ENCODE measurements at places on chromosomes 4 and X. TPM values are rescaled to one million over a fixed set of nuclear protein-coding genes. Genes with fewer than 3 reads are reported as not detected.

GRCh38 chr4:119489305-119489704, 139.3 kb downstream of the PDE5A start:
- H3K27ac ChIP-seq: no peak overlapping the region
- H3K27me3 ChIP-seq: no peaks in the 10 kb centered on the region
- H3K36me3 ChIP-seq: peaks cover 6% of the 10 kb centered on the region
- DNase-seq: no peak
- no peaks in the 10 kb centered on the region for H3K4me1 ChIP-seq
- H3K4me3 ChIP-seq: no peak overlapping the region

GRCh38 chr4:38670109-38670901, 6.3 kb downstream of the KLF3 start:
- H3K36me3 ChIP-seq: no peaks in the 10 kb centered on the region
- H3K4me3 ChIP-seq: no peak overlapping the region
- peaks cover 43% of the 10 kb centered on the region for H3K4me1 ChIP-seq
- H3K27ac ChIP-seq: no peak overlapping the region

Gene CXXC4
- total RNA-seq: not detected

Gene STAP1
- 32.4 TPM for total RNA-seq

DNA sequence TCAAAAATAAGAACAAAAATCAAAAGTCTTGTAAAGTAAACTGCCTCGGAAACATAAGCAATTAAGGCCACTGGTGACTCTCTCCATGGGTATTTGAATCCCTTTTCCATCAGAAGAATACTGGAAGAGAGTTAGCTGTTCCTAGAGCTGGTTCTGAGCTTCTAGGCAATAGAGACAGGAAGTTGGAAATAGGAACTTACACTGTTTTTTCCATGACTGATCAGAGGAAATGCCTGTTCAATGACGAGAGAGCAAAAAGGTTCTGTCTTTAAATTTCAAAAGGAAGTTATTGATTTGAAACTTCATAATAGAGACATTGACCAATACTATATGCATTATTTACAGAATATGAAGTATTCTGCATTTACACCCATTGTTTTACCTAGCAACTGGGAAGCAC, 503.5 kb upstream of the ARX start:
- H3K27me3 ChIP-seq: no peaks in the 10 kb centered on the region
- H3K4me1 ChIP-seq: no peaks in the 10 kb centered on the region
- H3K4me3 ChIP-seq: no peak overlapping the region
- no peaks in the 10 kb centered on the region for H3K36me3 ChIP-seq

Gene SMS
- total RNA-seq: 76.2 TPM

Gene GEMIN8
- total RNA-seq: 12.7 TPM

Gene NKX1-1
- total RNA-seq: not detected

- no peak overlapping the region for H3K4me3 ChIP-seq
- peaks cover 14% of the 10 kb centered on the region for H3K4me1 ChIP-seq
- H3K27ac ChIP-seq: no peak overlapping the region
- no peaks in the 10 kb centered on the region for H3K27me3 ChIP-seq
- peaks cover 33% of the 10 kb centered on the region for H3K36me3 ChIP-seq
- no peak for DNase-seq
Measured at GRCh38 chr4:145635630-145636029, 16.4 kb downstream of the MMAA start.

- no peak overlapping the region for H3K27ac ChIP-seq
- H3K4me1 ChIP-seq: no peaks in the 10 kb centered on the region
- H3K36me3 ChIP-seq: no peaks in the 10 kb centered on the region
- H3K4me3 ChIP-seq: no peak overlapping the region
- no peak for DNase-seq
- H3K27me3 ChIP-seq: peaks cover 19% of the 10 kb centered on the region
Measured at GRCh38 chr4:52744588-52744987, 6.6 kb downstream of the ERVMER34-1 start.

Gene GPC3
- total RNA-seq: not detected

GRCh38 chr4:175871774-175872405, 59.8 kb upstream of the GPM6A start:
- H3K36me3 ChIP-seq: no peaks in the 10 kb centered on the region
- DNase-seq: no peak
- H3K27ac ChIP-seq: no peak overlapping the region

GRCh38 chr4:145871209-145871608, 67.4 kb downstream of the ZNF827 start:
- H3K36me3 ChIP-seq: peaks cover 11% of the 10 kb centered on the region
- H3K4me1 ChIP-seq: peaks cover 19% of the 10 kb centered on the region
- DNase-seq: no peak
- H3K27ac ChIP-seq: no peak overlapping the region
- no peaks in the 10 kb centered on the region for H3K27me3 ChIP-seq

GRCh38 chrX:115892787-115893671, 277.5 kb upstream of the AGTR2 start:
- no peak overlapping the region for H3K27ac ChIP-seq
- H3K4me1 ChIP-seq: no peaks in the 10 kb centered on the region
- DNase-seq: no peak
- H3K36me3 ChIP-seq: no peaks in the 10 kb centered on the region
- H3K27me3 ChIP-seq: no peaks in the 10 kb centered on the region
- no peak overlapping the region for H3K4me3 ChIP-seq

DNA sequence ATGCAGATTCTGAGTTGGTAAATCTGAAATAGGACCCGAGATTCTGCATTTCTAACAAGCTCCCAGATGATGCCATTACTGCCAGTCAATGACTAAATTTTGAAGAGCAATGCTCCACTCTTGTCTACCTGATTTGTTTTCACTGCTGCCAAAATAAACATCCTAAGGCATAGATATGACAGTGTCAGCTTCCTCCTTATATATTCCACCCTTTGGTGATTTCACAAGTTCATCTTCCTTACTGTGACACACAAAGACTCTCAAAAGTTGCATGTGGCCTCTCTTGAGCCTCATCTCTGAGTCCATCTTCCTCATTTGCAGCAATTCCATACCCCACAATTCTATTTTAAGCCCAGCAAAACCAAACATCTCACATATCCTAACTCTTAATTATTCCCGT, 110.9 kb downstream of the FBXW7 start:
- H3K4me3 ChIP-seq: no peak overlapping the region
- peaks cover 6% of the 10 kb centered on the region for H3K4me1 ChIP-seq
- no peak overlapping the region for H3K27ac ChIP-seq
- H3K36me3 ChIP-seq: peaks cover 8% of the 10 kb centered on the region
- no peaks in the 10 kb centered on the region for H3K27me3 ChIP-seq

Gene HERC5
- total RNA-seq: 118 TPM

DNA sequence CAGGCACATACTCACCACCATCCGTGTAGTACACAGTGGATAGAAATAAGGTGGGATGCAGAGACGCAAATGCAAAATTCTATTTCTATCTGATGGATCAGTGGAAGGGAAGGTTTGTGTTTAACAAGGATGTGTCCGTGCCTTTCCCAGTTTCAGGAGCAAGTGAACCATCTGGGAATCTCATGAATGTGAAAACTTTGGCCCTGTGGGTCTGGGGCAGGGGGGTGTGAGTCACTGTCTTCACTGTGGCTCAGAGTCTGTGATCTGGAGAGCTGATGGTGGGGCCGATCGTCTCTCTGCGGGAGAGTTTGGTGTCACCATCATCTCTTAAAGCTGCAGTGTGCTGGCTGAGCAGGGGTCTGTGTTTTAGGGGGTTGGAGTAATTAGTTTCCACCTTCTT, 179.3 kb upstream of the STS start:
- no peak overlapping the region for H3K4me3 ChIP-seq
- H3K27me3 ChIP-seq: no peaks in the 10 kb centered on the region
- no peak overlapping the region for H3K27ac ChIP-seq
- DNase-seq: no peak

DNA sequence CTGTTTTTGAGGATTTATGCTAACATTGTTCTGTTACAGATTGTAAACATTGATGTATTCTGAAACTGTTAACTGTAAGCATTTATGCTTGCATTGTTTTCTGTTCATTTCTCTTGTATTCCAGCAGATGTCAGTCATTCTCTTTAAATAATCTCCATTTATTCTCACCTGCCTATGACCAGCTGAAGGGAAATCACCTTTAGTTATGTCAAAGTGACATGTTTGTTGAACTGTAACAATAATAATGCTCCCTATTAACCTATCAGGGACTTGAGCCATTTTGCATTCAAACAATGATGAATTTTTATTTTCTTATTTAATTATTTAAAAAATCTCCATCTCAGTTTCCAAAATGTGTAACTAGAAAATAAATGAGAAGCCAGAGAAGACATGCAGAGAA, 58.0 kb downstream of the SPCS3 start:
- H3K27ac ChIP-seq: no peak overlapping the region
- no peak for DNase-seq
- H3K4me1 ChIP-seq: no peaks in the 10 kb centered on the region
- H3K27me3 ChIP-seq: peaks cover 20% of the 10 kb centered on the region
- no peak overlapping the region for H3K4me3 ChIP-seq

- H3K4me3 ChIP-seq: no peak within 1 kb of the TSS
- no peaks in the 10 kb centered on the region for H3K4me1 ChIP-seq
- H3K27ac ChIP-seq: no peak within 1 kb of the TSS
- peaks cover 20% of the 10 kb centered on the region for H3K27me3 ChIP-seq
Measured at GRCh38 chr4:110475881-110476818, at the start of gene ENPEP. Gene ENPEP, plus strand, starts transcription at chr4:110476155. Its CDS starts 260 bp downstream, at chr4:110476415.

DNA sequence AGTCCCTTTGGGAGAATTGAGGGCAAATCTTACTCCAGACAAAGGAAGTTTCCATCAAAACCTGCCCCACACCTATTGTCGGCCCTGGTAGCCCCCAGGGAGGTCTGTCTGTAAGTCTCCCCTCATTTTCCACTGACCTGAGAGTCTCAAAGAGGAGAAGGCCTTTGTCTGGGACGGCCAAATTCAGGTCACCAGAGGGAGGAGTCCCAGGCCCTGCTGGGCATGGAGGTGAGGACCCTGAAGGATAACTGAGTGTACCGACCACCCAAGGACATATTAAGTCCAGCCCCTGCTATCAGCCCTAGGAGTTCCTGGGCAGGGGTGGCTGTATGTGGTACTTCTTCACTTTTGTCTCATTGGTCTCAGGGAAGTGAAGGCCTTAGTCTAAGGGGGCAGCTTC, 229.9 kb downstream of the FGF13 start:
- no peak overlapping the region for H3K4me3 ChIP-seq
- H3K36me3 ChIP-seq: no peaks in the 10 kb centered on the region
- DNase-seq: no peak
- no peaks in the 10 kb centered on the region for H3K27me3 ChIP-seq

Gene ARHGAP24
- total RNA-seq: not detected

Gene MMRN1
- total RNA-seq: 0.16 TPM

GRCh38 chr4:168641811-168642140, 144.9 kb downstream of the PALLD start:
- H3K4me1 ChIP-seq: no peaks in the 10 kb centered on the region
- no peak overlapping the region for H3K4me3 ChIP-seq
- no peak for DNase-seq
- peaks cover 17% of the 10 kb centered on the region for H3K27me3 ChIP-seq

Gene ATOH1
- total RNA-seq: not detected

Gene AWAT2
- not detected for total RNA-seq

DNA sequence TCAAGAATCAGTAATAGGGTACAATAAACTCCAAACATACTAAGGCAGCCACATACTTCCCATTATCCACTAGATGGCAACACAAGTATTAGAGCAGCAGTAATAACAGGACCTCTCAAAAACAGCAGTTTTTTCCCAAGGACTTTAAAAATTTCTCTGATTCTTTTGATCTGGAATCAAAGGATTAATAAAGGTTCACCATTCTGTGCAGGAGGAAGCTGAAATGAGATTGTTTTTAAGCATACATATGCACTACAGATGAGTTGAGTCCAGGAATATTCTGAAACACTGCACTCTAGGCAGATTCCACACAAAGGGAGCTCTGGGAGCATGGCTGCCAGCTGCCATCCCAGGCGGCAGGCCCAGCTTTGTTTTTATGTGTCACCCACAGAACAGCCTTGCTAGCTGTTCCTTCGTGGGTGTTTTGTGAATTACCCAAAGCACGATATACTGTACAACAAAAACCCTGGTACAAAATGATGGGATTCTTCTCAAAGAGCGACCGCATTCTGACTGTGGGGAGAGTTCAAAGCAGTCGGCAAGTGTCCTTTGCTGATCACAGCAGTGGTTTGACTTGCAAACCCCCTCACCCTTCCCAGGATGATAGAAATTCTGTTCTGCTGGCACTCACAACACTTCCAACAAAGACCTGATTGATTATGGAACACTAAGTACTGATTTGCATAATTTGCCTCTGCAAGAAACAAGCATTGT, 61.0 kb downstream of the STX18 start:
- H3K27me3 ChIP-seq: no peaks in the 10 kb centered on the region
- no peak overlapping the region for H3K4me3 ChIP-seq
- no peaks in the 10 kb centered on the region for H3K4me1 ChIP-seq
- no peak overlapping the region for H3K27ac ChIP-seq
- H3K36me3 ChIP-seq: no peaks in the 10 kb centered on the region

GRCh38 chrX:105564501-105564900, 257.8 kb upstream of the NRK start:
- H3K27ac ChIP-seq: no peak overlapping the region
- DNase-seq: no peak
- no peaks in the 10 kb centered on the region for H3K4me1 ChIP-seq
- no peaks in the 10 kb centered on the region for H3K27me3 ChIP-seq
- no peaks in the 10 kb centered on the region for H3K36me3 ChIP-seq

GRCh38 chr4:145035494-145036136, 62.4 kb downstream of the ANAPC10 start:
- no peaks in the 10 kb centered on the region for H3K4me1 ChIP-seq
- no peak overlapping the region for H3K4me3 ChIP-seq
- no peak for DNase-seq
- H3K36me3 ChIP-seq: peaks cover 48% of the 10 kb centered on the region

DNA sequence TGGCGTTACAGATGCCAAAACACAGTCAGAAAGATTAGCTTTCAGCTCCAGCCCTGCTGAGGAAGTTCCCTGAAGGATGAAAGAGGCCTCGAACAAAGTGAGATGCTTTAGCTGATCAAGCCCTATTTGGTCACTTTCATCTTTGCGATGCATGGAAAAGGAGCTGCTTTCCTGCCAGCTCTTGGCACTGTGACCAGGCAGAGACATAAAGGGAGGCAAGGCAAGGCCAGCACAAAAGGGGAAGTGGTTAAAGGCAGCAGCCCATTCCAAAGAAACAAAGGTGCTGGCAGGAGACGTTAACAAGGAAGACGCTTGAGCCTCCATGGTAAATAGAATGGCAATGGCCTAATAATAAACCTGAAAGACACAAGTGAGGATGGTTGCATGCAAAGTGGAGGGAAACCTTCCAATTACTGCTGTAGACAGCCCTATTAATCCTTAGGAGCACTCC, 617.1 kb upstream of the INTU start:
- H3K36me3 ChIP-seq: no peaks in the 10 kb centered on the region
- no peak overlapping the region for H3K4me3 ChIP-seq
- H3K4me1 ChIP-seq: no peaks in the 10 kb centered on the region
- no peak overlapping the region for H3K27ac ChIP-seq
- H3K27me3 ChIP-seq: no peaks in the 10 kb centered on the region
- DNase-seq: no peak

Gene GAGE12J
- not detected for total RNA-seq

GRCh38 chr4:158035662-158036195, 137.1 kb downstream of the GASK1B start:
- no peak overlapping the region for H3K4me3 ChIP-seq
- H3K4me1 ChIP-seq: no peaks in the 10 kb centered on the region
- no peak overlapping the region for H3K27ac ChIP-seq
- no peaks in the 10 kb centered on the region for H3K36me3 ChIP-seq
- H3K27me3 ChIP-seq: no peaks in the 10 kb centered on the region
- no peak for DNase-seq

GRCh38 chrX:109685656-109686078, 47.4 kb downstream of the ACSL4 start:
- no peak overlapping the region for H3K4me3 ChIP-seq
- H3K4me1 ChIP-seq: peaks cover 7% of the 10 kb centered on the region
- H3K27ac ChIP-seq: no peak overlapping the region

Gene MAGEE1
- total RNA-seq: 2.9 TPM

- DNase-seq: peak; percentile 60
- H3K4me3 ChIP-seq: no peak overlapping the region
- peak overlapping the region; percentile 80 for H3K27ac ChIP-seq
- no peaks in the 10 kb centered on the region for H3K27me3 ChIP-seq
Measured at GRCh38 chr4:100823066-100823992, 305.5 kb upstream of the EMCN start.

Gene SAGE1
- not detected for total RNA-seq
